ENCODE measurements at places on chromosomes 3 and 15.

DNA sequence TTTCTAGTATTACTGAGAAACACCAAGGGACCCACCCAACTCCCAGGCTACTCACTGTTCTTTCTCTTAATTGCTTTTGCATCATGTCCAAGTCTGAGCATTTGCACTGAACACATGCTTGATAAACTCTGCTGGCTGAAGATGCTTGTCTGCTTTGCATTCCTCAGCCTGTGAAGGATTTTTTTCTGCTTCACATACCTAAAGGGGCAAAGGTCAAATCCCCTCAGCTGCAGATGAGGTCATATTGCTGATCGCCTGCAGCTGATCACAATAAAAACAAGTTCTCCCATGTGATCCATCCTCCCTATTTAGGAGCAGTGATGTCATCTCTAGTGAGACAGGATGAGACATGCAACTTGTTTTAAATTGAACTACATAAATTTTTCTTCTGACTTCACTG, 84.6 kb upstream of the DCBLD2 start:
- no peak for DNase-seq

GRCh38 chr3:140731440-140732119, 53.7 kb downstream of the TRIM42 start:
- no peak for DNase-seq

GRCh38 chr3:12603969-12604368, 47.1 kb downstream of the MKRN2 start:
- no peak for DNase-seq

DNA sequence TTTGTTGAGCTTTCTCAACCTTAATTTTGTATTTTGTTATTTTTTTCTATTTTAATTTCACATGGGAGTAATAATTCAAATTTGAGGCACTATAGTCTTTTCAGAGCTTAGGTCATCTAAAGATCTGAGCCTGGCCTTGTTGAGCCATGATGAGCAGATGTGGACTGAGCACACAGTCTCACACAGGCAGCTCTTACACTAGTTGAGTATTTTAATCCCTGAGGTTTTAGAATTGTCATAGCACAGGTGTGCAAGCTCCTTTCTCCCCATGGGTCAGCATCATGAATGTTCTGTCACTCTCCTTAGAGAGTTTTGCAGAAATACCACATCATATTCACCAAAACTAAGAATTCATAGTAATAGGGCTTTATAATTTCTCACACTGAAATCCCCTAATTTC, 4.9 kb downstream of the ZBTB38 start:
- DNase-seq: no peak

GRCh38 chr3:31533169-31534064, 692 bp downstream of the STT3B start:
- DNase-seq: peak; percentile 81

GRCh38 chr15:58019503-58020376, 45.8 kb downstream of the ALDH1A2 start:
- DNase-seq: no peak

DNA sequence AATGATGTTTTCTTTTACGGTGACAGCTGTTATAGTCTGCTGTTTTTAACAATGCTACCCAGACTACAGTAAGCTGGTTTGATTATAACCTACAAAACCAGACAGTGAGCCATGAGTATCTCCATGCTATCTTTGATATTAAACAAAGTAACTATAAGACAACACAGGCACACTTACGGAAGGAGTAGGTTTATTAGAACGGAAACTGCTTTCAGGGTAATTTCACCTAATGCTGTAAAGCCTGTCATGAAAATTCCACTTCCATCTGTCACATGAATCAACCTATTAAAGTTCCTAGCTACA, 33.0 kb downstream of the VPS13C start:
- DNase-seq: no peak

GRCh38 chr15:70741677-70742293, 21.6 kb downstream of the UACA start:
- no peak for DNase-seq

- DNase-seq: no peak
These were observed 144.7 kb downstream of the CHSY1 start for GRCh38 chr15:101107101-101107500.

DNA sequence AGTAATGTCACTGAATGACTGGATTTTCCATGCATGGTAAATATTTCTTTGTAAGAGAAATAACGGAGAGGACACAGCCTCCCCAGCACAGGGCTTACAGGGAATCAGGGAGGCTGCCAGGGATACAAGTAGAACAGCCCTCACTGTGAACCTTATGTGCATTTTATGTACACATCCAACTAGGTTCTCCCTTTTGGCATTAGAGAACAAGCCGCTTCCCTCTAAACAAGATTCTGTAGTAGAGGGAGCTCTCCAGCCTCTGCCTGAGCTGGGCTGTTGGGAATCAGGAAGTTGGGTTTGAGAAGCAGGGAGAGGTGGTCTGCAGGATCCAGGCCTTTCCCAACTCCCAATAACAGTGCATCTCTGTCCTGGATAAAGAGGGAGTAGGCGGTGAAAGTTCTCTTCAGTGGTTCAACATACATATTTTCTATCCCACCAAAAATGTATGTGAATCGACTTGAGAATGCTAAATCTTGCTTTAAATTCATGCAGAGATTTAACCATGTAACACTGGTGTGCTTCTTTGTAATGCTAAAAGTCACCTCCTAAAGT, 83.7 kb downstream of the ARNT2 start:
- DNase-seq: no peak

Data from Right ventricle myocardium inferior (tissue), 1 donor.